ENCODE measurements at places on chromosomes 3 and 15.

DNA sequence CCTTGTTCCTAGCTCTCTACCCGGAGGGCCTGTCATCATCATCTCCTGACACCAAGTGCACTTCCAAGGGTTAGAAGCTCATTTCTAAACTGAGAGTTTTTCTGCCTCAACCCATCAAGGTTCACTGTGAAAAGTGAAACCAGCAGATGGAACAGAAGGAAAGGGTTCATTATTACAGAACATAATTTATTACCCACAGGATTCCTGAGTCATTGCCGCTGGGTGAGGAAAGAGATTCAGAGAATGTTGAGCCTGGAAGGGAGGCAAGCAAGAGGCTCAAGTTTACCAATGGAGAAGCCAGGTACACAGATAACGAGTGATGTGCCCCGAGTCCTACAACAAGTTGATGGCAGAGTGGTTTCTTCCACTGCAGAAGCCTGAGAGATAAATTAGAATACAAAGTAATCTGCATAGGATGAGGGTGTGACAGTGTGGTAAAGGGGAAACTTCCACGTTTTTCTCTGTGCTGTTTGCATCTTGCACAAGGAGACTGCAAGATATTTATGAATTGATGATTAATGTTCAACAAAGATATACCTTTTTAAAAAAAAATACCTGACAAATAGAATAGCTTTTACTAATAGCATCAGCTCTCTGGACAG is 80.5 kb upstream of the SETMAR start:
- no peak for DNase-seq

DNA sequence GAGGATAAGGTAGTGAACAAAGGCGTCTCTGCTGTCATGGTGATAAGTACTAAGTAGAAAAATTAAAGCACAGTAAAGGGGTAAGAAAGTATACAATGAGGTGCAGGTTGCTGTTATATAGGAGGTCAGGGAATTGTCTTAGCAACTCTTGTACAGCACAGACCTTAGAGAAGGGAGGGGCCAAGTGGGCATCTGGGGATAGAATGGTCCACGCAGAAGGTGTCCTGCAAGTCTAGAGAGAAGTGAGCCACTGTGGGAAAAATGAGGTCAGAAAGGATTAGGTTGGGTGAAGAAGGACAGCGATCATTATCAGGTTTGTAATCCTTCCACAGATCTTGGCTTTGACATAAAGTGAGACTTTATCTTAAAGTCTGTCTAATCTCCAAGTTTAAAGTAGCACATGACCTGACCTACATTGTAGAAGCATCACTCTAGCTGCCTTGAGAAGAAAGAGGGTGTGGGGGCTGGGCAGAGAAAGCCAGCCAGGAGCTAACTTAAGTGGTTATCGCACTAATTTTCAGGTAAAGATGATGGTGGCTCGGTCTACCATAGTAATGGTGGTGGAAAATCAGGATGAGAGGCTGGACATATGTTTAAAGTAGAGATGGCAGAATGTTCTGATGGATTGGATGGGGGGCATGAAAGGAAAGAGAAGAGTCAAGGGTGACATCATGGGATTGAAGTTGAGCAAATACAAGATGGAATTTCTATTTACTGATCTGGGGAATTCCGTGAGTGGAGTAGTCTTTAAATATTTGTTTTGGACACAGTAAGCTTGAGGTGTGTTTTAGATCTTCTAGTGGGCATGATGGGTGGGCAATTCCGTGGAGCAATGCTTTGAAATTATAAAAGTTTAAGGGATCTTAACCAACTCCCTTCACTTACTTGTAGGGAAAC is 919.2 kb downstream of the ROBO1 start:
- no peak for DNase-seq

DNA sequence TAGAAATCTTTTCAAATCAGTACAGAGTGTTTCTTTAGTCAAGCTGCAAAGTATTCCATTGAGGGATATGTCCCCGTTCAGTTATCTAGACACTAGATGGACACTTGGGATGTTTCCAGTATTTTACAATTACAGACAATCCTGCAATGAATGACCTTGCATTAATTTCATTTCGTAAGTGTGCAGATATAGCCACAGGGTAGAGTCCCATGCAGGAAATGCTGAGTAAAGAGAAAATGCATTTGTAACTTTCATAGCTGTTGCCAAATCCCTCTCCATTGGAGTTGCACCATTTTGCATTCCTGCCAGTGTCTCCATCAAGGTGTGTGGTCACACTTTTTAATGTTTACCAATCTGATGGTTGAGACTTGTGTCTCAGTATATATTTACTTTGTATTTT is 92.5 kb downstream of the LIPC start:
- DNase-seq: no peak

GRCh38 chr15:101127506-101128076 is 124.3 kb downstream of the CHSY1 start:
- DNase-seq: peak; percentile 33

DNA sequence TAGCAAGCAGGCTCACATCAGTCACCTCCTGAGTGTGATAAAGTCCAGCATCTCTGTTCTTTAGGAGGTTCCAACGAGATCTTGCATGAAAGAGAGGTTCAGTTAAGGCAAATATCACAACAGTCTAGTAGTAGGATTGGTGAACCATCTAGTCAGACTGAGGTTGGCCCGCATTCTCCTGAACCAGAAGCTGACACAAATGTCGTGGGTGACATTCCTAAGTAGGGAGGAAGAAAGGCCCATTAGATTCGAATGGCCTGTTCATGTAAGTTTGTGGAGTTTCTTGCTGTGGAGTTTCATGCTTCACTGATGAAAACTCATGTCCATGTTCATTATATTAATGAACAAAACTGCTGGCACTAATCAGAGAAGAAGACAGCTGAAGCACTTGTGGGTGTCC is 66.7 kb upstream of the XCR1 start:
- DNase-seq: no peak

GRCh38 chr15:60351066-60351465 is 46.7 kb downstream of the ANXA2 start:
- peak; percentile 79 for DNase-seq

DNA sequence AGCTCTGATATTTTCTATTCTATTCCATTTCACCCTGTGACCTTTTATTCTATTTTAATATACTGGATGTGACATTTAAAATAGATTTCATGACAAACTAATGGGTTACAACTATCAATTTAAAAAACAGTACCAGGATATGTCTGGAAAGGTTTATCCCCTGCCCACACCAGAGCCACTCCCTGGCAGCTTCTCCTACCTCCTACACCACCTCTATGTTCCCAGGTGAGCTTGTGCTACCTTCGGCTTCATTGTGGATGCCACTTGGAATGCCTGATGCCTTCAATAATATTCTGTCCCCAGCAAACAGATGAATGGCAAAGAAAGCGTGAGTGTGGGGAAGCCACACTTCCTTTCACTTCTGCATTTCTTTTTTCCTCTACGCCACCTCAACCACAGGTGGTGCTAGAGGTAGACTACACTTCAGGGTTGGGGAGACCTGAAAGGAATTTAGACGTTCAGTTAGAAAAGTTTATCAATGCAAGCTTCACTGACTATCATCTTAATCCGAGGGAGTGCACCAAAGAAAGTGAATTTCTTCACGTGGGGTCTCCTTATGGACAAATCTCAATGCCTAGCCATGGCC is 213.0 kb downstream of the SSR3 start:
- no peak for DNase-seq

DNA sequence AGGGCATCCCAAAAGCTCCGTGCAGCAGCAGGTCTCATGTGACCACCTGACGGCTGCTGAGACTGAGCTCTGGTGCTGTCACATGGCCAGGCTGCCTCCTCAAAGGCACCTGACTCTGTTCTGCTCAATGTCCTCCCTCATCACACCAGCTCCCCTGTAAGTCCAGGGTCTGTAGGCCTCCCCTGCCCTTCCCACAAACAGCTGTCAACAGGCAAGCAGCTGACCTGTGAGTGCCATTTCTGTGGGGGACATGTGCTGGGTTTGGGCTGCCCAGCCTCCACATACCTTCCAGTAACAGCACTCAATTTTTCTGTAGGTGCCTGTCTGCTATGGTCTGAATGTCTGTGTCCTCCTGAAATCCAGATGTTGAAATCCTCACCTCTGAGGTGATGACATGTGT is 11.2 kb downstream of the NUP210 start:
- DNase-seq: no peak

GRCh38 chr3:179717219-179717618 is 64.4 kb downstream of the USP13 start:
- no peak for DNase-seq

GRCh38 chr15:57012556-57012955 is 94.1 kb downstream of the TCF12 start:
- DNase-seq: no peak

- DNase-seq: no peak
These were observed 179.6 kb downstream of the TBC1D2B start for GRCh38 chr15:77897896-77898406.

DNA sequence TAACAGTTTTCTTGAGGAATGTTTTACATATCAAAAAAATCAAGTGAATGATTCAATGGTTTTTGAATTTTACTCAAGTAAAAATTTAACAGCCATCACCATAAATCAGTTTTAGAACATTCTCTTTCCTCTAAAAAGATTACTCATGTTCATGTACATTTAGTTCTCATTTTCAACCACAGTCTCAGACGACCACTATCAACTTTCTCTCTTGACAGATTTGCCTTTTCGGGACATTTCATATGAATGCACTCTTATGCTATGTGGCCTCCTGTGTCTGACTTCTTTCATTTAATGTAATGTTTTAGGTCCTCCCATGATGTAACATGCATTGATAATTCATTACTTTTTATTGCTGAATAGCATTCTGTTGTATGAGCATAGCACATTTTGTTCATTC is 309.3 kb upstream of the PLSCR5 start:
- no peak for DNase-seq

GRCh38 chr15:77468896-77469295 is 48.2 kb downstream of the HMG20A start:
- DNase-seq: no peak

DNA sequence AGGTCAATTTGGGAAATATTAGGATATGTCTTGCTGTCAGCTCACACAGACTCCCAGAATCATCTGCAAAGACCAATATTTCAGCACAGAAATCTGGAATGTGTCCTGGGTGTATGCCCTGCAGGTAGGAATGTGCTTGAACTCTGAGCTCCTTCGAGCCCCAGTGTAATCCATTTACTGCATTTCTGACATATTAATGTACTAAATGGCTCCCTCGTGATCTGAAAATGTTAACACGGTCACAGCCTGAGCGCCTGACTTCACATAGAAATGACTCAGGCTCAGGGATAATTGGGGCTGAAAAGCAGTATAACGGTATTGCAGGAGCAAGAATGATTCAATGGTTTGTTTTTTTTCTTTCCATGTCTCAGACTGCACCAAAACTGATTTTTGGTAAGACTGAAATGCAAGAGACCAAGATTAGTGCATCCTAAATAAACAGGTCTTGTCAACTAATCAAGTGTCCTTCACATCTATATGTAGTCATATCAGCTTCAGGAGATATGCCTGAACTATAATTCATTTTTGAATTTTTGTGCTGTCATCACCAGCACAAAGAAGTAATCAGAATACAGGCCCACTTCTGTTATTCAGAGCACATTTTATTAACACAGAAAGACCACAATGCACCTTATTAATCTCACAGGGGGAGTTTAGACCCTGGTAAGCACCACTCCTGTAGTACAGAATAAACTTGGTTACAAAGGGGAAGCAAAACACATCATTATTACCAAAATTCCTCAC is 49.8 kb downstream of the DCLK3 start:
- DNase-seq: no peak

GRCh38 chr3:190497811-190498210 is 16.1 kb upstream of the IL1RAP start:
- no peak for DNase-seq

- DNase-seq: no peak
These were observed 36.3 kb upstream of the GOLGA8J start for GRCh38 chr15:30046430-30046829.

DNA sequence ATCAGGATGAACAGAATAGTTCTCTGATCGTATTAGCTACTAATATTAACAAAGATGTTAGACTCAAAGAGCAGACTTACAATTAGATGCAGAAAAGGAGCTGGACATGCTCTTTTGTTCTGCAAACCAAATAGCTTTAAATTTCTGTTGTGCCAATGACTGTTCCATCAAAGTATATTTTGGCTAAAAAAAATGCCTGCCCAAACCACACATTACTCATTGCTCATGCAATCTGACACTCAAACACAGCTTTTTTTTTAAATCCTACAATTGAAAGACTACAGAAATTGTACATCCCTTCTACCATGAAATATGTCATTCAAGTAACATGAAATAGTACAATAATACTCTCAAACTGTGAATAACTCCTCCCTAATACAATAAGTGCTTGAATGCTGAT is 48.6 kb downstream of the SHOX2 start:
- DNase-seq: no peak

Data from NCI-H345 (cell line).